ENCODE measurements at places on chromosomes 1 and 21.

DNA sequence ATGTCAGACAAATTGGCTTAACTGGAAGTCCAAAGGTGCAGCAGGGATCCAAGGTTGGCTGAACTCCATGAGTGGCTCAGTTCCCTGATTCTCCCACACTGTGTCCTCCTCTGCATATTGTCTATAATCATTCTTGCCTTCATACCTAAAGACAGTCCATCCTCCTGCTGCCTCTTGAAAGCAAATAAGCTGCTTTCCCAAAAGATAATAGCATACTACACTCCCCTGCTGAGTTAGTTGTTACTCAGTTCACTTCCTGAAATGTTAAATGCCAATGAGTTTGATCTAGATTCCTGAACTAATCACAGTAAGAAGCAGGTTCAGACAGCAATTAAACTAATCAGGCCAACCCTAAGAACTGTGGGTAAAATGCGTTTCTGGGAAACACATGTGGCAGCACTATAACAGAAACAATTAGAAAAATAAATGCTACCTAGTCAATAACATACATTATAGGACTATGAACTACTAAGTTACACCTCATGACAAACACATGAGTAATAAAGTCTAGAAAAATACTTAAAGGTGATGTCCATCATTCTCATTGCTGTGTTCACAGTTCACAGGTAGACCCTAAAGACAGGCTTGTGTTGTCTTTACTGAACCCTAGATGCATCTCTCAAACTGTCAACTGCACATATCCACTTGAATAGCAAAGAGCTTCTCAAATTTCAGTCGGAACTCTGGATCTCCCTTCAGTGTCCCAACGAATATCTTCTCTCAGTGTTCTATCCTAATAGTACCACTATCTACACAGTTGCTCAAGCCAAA, 50.8 kb upstream of the BOLA1 start:
- DNase-seq = peak; percentile 30

DNA sequence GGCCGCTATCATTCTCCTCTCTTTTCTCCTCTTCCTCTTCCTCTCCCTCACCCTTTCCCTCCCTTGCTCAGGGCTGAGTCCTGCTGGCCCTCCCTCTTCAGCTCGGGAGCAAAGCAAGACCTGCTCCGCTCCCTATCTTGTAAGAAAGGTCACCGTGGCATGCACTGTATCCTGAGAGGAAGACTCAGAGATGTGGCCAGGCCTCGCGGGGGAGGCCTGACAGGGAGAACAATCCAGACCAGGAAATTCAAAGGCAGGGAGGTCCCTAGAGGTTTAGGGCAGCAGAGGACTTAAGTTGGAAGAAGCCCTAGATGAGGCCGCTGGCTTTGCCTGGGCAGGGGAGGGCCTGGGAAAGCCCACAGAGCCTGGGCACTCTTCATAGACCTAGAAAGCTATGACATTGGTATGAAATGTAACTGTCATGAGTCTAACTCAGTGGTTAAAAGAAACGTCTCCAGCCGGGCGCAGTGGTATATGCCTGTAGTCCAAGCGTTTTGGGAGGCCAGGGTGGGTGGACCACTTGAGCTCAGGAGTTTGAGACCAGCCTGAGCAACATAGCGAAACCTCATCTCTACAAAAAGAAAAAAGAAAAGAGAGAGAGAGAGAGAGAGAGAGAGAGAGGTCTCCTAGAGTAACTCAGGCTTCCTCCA, 14.6 kb upstream of the PTAFR start:
- no peak for DNase-seq

DNA sequence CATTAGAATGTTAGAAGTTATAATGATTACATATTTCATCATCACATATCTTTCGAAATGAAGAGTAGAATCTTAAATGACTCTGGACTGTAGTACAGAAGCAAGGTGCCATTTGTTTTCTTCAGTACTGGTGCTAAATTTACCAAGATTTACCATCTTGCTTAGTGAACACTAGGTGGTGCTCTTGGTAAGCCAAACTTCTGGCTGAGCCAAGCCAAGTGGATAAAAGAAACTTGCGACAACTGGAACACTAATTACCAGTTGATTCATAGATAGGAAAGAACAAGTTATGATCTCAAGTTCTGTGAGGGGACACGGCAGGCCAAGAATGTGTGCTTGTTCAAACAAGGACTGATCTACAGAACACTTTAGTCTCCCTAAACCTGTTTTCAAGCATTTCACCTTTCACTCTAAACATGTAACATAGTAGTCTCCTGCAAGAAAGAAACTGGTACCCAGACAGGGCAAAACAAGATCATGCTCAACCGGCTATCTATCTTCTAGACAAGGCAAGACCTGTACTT, 19.8 kb downstream of the SPRTN start:
- peak; percentile 86 for DNase-seq

- DNase-seq = no peak
Observed at GRCh38 chr21:36480618-36481017, 696 bp upstream of the CLDN14 start.

DNA sequence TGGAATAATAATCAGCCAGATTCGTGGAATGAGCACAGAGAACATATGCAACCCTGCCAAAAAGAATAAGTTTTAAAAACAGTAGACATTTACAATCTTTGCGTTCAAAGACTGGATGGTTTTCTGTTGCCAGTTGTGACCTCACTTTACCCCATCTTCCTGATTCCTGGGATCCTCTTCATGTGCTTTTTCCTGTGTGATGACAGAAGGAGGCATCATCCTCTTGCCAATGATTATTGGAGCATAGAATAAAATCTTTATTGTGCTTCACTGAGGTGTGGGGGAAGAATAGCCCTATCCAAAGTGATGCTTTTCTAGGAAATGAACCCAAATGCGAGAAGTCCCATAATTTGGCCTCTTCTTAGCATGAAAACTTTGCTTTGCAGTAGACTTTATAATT, 15.0 kb upstream of the BARHL2 start:
- DNase-seq = peak; percentile 66

GRCh38 chr1:44650159-44650831, 24.0 kb downstream of the TMEM53 start:
- DNase-seq = peak; percentile 72

DNA sequence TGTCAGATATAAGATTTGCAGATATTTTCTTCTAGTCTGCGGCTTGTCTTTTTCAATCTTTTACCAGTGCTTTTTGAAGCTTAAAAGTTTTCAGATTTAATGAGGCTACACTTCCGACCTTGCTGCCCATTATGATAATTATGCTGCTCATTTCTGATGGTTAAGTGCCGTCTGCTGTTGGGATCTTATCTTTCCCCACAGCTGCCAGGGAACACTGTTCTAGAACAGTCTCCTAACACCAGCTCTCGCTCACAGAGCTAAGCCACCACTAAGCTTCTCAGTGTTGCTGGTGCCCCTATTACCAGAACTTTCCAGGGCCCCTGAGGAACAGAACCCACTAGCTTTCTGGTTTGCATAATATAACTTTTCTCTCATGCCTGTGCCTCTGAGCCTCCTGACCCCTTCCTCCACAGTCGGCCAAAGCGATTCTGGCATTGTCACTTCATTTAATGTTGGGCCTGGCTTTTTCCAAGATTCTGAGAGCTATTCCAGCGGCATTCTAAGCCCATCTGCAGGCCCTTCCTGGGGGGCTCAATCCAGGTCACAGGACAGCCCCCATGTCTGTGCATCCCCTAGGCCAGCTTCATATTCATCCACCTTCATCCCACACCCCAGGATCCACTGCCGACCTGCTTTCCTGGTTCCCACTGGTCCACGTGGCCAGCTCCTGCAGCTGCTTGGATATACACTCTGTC, 237.0 kb downstream of the PTPRU start:
- peak; percentile 92 for DNase-seq

GRCh38 chr1:35175602-35176001, 17.3 kb downstream of the SFPQ start:
- DNase-seq = no peak

DNA sequence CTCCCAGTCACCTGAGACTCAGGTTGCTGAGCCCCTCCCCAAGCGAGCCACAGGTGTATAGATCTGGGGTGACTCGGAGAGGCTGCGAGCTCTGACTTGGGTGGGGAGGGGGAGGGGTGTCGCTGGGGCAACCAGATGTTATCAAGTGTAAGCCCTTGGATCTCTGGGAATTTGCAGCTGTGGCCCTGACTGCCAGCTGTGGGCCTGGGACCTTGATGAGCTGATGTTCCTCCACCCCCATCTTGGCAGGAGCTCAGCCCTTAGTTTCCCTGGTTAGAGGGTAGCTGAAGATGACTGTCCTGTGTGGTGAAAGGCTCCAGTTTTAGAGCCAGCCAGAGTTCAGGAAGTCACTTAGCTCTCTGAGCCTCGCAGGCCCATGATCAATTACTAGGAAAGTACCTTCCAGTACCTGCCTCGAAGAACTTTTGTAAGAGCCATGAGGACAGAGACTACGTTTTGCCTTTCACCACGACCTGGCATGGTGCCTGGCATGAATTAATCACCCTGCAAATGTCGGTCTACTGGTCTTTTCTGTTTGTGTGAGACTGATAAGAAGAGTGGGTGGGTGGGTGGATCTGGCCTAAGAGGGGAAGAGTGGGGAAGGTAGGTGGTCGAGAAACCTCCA, 55.8 kb downstream of the YARS1 start:
- DNase-seq = peak; percentile 19

GRCh38 chr1:185249563-185249962, 67.5 kb downstream of the IVNS1ABP start:
- no peak for DNase-seq

GRCh38 chr1:10117865-10118264, 85.1 kb downstream of the UBE4B start:
- no peak for DNase-seq

GRCh38 chr1:204223129-204223860, 9.5 kb upstream of the GOLT1A start:
- no peak for DNase-seq

- DNase-seq = no peak
Observed at GRCh38 chr1:227396539-227397353, 78.5 kb upstream of the CDC42BPA start.

DNA sequence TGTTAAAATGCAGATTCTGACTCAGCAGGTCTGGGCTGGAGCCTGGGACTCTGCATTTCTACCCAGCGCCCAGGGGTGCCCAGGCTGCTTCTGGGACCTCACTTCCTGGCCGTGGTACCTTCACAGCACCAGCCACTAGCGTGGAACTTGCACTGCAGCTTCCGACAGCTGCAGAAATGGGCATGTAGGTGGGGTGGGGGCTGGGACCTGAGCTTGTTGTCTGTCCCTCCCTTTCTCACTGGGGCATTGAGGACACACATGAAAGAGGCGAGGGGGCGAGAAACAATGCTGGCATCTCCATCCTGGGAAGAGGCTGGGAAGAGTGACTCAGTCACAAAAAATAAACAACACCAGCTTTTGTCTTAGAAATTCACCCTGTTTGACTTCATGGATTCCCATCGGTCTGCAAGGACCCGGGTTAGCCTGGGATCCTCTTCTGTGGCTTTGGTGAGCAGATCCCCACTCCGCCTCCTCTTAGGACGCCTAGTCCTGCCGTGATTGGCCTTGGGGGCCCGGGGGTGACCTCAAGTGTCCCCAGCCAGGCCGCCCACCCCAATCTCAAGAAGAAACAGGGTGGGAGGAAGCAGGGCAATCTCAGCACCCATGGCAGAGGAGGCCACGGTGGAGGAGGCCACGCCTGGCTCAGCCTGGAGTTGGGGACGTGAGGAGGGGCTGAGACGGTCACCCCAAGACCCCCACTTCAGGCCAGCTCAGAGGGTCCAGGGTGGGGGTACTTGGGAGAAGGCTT, 29.9 kb upstream of the POFUT2 start:
- no peak for DNase-seq

GRCh38 chr1:9443913-9444445, 95.3 kb upstream of the SLC25A33 start:
- peak; percentile 71 for DNase-seq

DNA sequence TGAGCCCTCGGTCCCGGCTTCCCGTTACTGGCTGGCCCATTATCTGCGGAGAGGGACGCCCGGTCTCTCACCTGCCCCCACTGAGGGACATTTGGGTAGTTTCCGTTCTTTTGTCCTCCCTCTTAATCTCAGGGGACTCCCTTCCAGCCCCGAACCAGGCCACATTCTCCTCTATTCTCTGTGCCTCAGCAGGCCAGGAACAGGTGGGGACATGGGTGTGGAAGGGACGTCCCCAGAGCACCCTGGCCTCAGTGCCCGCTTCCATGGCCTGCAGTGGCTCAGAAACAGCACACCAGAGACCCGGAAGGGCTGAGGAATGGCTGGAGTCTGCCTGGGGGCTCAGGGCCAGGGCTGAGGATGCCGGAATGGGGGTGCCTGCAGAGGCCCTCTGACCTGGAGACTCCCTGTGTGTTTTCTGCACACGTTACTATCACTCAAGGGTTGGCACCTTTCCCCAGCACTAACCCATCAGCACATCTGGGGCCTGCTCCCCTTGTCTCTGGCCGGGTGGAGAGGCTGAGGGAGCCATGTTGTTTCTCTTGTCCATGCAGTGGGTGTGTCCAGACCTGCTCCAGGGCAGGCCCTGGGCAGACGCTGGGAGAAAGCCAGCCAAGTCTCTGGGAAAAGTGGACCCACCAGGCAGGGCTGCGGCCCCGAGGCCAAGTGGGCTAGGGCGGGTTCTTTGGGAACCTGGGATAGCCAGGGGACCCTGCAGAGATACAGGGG, 10.0 kb upstream of the DNMT3L start:
- DNase-seq = no peak

DNA sequence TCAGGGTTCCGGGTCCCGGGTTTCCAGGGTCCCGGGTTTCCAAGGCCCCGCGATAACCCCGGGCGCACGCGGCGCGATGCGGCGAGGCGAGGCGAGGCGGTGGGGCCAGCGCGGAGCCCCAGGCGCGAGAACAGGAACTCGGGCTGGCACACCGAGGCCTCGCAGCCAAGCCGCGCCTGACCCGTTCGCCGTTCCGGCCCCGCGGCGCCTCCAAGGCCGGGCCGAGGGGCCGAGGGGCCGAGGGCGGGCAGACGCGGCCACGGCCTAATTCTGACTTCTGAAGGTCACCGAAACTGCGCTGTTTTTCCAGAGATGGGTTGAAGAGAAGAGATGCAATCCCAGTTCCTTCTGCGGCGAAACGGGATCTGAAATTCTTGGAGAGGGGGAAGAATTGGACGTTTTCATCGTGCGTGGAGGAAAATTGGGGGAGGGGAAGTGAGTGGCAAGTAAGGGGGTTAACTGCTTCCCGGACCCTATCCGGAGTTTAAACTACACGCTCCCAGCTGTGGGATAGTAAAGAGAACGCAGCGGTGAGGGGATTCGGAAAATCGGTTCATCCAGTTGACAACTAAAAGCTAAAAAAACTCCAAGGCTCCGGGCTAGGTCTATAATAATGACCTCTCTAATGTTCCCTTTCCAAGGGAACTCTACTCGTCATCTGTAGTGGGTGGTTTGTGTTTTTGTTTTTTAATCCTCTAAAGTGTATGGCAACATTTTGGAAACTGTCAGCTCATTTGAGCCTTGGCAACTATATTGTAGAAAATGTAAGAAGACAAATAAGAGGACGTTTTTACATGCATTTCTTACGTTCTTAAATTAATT, 8.2 kb downstream of the TBX15 start:
- peak; percentile 70 for DNase-seq

Data from eye (tissue), 1 donor.